Aorta (tissue), 5 donors: ENCODE measurements at places on chromosomes 2 and 18.

- DNase-seq, result no peak
Measured at GRCh38 chr2:150561076-150561475, 73.6 kb upstream of the RND3 start.

GRCh38 chr2:58638256-58638805 is 397.2 kb upstream of the FANCL start:
- DNase-seq, result no peak

DNA sequence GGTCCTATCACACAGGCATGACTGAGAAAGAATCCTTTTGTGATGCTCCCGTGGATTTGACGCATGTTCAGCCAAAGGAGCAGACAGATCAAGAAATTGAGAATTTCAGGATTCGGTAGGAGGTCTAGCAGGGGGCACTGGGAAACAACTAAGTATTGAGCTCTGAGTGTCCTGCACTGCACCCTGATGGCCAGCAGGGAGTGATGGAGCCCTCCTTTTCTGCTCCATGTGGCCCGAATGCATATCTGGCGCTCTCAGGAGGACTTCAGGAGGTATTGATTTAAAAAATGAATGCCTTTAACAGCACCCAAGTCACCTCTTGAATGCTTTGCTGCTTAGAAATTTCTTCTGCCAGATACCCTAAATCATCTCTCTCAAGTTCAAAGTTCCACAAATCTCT is 58.0 kb downstream of the ZNF519 start:
- DNase-seq, result no peak

DNA sequence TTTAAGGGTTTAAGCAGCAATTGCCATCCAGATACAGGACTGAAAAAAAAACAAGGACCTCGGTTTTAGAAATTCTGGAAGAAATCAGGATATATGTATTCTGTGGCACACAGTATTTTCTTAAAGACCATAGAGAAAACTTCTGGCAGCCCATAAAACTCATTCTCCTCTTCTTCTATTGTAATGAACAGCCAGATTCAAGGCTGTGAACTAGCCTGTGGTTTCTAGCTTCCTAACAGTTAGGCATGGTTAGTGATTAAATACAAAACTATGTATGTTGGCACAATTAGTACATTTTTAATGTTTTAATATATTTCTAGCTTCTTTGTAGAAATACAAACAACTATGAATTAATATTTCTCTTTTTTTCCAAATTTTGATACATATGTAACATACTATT is 555.7 kb downstream of the DSC3 start:
- DNase-seq, result no peak

DNA sequence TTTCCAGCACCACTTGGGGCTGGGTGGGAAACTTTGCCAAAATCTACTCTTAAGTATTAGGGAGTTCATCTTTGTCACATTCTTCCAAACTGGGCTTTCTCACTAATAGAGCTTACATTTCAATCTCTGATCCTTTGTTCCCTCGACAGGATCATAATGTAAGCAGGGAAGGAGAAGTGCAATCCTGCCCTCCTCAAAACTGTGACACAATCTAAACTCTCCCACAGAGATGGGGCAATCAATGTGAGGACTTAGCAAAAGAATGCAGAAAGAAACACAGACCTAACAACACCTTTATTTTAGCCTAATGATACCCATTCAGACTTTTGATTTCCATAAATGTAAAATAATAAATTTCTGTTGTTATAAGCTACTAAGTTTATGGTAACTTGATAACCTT is 40.8 kb downstream of the DSEL start:
- no peak for DNase-seq

- DNase-seq, result no peak
Measured at GRCh38 chr2:43402452-43402937, 176.1 kb upstream of the ZFP36L2 start.

DNA sequence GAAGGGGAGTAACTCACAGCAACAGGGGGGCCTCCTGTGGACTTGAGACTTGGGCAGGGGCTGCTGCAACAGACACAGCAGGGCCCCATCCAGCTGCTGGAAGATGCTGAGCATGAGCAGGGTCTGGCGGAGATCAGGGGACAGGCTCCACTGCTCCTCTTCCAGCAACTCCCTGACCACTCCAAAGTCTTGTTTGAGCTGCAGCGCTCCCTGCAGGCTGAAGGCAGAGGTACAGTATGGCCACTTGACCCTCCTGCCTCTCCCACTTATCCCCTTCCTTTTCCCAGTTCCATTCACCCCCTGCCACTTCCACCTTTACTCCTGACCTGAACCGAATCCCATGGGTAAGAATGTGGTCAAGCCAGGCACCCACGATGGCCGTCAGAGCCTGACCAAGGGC is 2.4 kb upstream of the MRPL53 start:
- peak; percentile 51 for DNase-seq

DNA sequence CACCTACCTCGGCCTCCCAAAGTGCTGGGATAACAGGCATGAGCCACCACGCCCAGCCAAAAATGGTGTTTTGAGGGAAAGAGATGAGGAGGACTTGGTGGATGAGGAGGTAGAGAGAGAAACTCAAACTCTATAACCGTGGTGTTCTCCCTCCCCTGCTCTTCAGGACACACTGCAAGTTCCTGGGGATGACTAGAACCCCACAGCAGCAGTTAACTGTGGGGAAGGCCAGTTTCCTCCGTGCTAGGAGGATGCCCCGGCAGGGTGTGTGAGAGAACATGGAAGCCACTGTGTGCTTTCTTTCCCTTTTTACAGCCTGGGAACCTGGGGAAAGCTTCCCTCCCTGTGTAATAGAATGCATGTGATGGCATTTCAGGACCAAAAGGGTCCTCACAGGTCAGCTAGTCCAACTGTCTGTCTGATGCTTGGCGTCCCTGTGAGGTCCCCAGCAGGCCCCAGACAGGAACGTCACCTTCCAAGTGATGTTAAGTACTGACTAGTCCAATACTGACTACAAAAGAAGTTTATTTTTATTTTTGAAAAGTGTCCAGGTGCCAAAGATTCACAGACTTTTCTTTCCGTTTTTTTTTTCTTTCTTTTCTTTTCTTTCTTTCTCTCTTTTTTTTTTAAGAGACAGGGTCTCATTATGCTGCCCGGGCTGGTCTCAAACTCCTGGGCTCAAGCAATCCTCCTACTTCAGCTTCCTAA is 38.9 kb downstream of the MYCN start:
- DNase-seq, result no peak

DNA sequence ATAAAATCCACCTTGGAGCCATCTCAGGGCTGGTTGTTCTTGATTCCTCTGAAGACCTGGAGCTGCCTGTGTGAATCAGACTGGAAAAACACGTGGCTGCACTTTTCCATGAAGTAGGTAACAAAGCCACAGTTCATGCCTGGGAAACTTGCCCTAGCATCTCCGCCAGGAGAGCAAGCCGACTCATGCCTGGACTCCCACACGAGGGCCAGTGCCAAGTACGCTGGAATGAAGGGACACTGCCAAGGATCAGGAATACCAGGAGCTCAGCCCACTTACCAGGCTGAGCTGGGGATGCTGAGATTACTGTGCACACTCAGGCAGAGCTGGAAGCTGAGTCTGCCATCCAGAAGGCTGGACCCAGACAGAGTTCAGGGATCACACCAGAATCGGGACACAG is 10.9 kb upstream of the FHL2 start:
- DNase-seq, result peak; percentile 93

- no peak for DNase-seq
Measured at GRCh38 chr2:217521820-217522219, 481.0 kb downstream of the TNS1 start.

GRCh38 chr18:61841706-61842105 is 51.1 kb downstream of the RNF152 start:
- no peak for DNase-seq

GRCh38 chr2:127080226-127080937 is 26.6 kb downstream of the BIN1 start:
- DNase-seq, result no peak

GRCh38 chr2:55120634-55121359 is 70.5 kb upstream of the RTN4 start:
- peak; percentile 81 for DNase-seq

- DNase-seq, result peak; percentile 74
Measured at GRCh38 chr18:79544386-79544963, 135.1 kb upstream of the CTDP1 start.

DNA sequence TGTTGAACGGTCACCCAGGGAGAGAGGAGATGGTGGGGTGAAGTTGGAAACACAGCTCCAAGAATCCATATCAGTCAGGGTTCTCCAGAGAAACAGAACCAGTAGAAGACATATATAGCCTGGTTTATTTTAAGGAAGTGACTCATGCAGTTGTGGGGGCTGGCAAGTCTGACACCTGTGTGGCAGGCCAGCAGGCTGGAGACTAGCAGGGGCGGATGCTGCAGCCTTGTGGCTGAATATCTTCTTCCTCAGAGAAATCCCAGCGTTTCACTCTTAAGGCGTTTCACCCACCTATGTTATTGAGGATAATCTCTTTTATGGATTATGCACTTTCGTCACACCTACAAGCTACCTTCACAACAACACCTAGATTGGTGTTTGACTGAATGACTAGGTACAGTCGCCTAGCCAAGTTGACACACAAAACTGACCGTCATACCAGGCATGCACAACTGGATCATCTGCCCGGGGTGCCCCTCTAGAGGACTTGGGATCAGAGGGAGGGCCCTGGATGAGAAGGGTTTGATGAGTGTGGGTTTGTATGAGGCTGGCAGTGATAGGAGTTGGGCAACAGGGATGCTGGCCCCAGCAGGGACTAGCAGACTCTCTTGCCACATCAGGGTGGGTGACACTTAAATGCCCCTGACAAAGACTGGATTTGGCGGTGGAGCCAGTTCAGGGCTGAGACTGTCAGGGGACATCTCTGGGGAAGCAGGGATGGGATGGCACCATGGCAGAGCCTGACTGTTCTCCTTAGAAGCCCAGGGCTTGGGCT is 23.4 kb downstream of the MROH2A start:
- no peak for DNase-seq

GRCh38 chr2:15923597-15923996 is 16.8 kb upstream of the MYCN start:
- DNase-seq, result no peak

GRCh38 chr2:143974262-143974661 is 545.7 kb downstream of the ZEB2 start:
- DNase-seq, result no peak

DNA sequence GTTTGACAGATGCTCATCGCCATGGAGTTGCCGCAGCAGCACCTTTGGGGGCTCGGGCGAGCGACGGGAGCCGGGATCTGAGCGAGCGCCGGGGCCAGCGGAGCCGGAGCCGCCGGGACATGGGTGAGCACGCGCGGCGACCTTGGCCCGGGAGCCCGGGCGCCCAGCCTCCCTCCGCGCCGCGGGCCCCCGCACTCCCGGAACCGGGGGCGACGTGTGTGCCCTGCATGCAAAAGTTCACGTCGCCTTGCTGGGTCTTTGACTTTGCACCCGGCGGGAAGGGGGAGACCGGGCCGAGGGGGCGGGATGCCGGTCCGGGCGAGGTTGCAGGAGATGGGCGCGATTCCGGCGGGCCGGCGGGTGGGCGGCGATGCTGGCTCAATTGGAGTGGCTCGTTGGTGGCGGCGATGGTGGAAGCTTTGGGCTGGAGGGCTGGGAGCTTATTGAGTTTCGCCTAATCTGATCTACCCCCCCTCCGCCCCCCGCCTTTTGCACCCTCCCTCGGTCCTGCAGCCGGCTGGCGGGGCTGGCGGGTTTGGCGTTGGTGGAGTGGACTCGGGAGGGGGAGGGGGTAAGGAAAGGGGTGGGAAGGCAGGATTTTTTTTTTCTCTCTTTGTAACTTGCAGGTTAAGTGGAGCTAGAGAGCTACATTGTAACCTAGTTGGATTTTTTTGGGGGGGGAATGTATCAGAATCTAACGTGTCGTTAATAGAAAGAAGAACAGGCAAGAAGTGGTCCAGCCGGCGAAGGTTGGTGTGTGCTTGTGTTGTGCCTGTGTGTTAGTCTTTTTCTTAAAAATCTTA is at the start of gene SETBP1:
Gene SETBP1 (plus strand): TSS at position 616 of the 803 bp plus-strand sequence. CDS start 20,459 bp downstream, outside the sequence.
- peak; percentile 90 for DNase-seq

- DNase-seq, result no peak
Measured at GRCh38 chr18:5759194-5759593, 136.1 kb downstream of the TMEM200C start.

- no peak for DNase-seq
Measured at GRCh38 chr2:14712111-14712510, 79.6 kb downstream of the LRATD1 start.

GRCh38 chr2:70938586-70938950 is 2.9 kb downstream of the ATP6V1B1 start:
- DNase-seq, result no peak

GRCh38 chr2:109173311-109174171 is 44.5 kb downstream of the SH3RF3 start:
- peak; percentile 90 for DNase-seq

GRCh38 chr18:54712306-54712705 is 116.0 kb upstream of the RAB27B start:
- no peak for DNase-seq

- DNase-seq, result no peak
Measured at GRCh38 chr2:234181121-234181520, 130.6 kb downstream of the SPP2 start.

- DNase-seq, result no peak
Measured at GRCh38 chr2:203787979-203788378, 79.6 kb upstream of the CTLA4 start.

DNA sequence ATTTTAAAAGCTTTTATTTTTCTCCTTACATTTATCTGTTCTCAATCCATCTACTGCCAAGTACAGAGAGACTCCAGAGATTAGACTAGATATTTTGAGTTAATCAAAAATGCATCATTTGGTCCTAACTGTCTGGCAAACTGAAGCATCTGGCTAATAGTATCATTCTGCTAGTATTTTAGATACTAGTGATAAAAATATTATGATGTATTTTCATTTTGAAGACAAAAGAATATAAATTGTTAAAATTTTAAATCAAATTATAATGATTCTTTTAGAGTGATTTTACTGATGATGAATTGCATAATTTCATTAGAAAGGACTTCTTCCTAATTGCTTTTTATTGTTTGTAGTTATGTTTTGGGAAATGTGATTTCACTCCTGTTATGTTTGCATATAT is 584.0 kb downstream of the LRRTM4 start:
- DNase-seq, result no peak
